ENCODE measurements at places on chromosomes 4 and X.

DNA sequence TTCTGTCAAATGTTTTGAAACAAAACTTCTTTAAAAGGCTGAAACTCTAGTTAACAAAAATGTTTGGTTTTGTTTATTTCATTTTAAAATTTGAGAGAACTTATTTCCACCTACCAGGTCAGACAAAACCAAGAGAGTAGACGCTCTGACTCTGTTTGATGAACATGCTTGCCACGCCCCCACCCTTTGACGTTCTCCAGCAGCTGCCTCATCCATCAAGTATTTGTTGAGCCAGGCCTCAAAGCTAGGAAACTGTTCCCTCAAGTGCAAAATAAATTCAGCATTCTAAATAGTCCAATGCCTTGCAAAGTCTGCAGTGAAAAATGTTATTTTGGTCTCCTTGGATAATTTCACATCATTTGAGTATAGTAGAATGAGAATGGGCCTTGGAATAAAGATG, 121.6 kb downstream of the GUCY2F start:
- DNase-seq, result no peak

- no peak for DNase-seq
Observed at GRCh38 chr4:84965553-84966381, 723 bp downstream of the WDFY3 start.

- no peak for DNase-seq
Observed at GRCh38 chr4:167587361-167587760, 353.1 kb upstream of the SPOCK3 start.

DNA sequence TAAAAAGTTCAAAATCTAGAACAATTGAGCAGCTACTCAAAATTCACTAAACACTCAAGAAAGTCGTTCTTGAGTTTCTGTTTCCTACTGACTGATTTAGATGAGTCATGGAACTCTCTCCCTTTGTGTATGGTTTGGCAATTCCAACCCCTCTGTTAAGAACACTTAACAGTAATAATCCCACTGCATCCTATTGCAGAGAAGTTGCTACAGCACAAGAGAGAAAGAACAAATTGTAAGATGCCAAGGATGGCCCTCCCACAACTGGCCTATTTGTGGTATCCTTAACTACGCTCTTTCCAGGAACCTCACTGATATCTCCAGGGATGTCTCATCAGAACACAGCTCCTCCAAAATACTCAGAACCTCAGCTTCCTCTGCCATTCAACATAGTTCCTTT, 701.8 kb upstream of the TENM3 start:
- DNase-seq, result no peak

- no peak for DNase-seq
Observed at GRCh38 chr4:124053872-124054538, 657.4 kb downstream of the SPRY1 start.

- DNase-seq, result no peak
Observed at GRCh38 chr4:32423267-32423666, 1703.1 kb downstream of the PCDH7 start.

GRCh38 chr4:113811359-113811758, 49.8 kb upstream of the CAMK2D start:
- DNase-seq, result no peak

DNA sequence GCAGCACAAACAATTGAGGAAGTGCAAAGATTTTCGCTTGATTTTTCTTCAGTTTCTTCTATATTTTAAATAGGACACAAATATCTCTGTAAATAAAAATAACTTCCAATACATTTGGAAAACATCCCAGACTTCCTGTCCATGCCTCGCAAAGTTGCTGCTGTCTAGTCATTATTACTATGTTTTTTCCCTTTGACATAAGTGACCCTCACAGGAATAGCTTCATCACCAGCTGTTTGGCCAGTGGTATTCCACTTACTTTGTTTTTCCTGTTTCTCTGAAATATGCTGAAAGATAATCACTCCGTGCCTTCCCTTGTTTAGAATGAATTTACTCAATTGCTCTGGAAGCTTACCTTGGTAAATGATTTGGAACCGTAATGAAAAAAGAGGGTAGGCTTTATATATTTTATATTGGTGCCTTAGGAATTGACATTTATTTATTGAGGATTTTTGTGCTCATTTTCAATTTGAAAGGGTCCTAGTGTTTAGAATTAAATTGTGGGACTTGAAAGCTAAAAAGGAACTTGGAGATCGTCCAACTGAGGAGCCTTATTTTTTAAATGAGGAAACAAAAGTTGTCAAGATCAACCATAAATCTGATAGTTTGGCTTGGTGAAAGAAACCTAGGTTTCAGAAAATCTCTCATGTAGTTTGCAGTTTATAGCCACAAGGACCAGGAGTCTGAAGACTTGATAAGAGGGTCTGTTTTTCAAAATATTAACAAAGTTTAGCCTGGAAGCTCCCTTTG, 65.6 kb downstream of the CDKL5 start:
- DNase-seq, result no peak

GRCh38 chr4:3775576-3775975, 9.4 kb downstream of the ADRA2C start:
- DNase-seq, result no peak

GRCh38 chr4:88457307-88458103, 586 bp downstream of the HERC5 start:
- peak; percentile 4 for DNase-seq

DNA sequence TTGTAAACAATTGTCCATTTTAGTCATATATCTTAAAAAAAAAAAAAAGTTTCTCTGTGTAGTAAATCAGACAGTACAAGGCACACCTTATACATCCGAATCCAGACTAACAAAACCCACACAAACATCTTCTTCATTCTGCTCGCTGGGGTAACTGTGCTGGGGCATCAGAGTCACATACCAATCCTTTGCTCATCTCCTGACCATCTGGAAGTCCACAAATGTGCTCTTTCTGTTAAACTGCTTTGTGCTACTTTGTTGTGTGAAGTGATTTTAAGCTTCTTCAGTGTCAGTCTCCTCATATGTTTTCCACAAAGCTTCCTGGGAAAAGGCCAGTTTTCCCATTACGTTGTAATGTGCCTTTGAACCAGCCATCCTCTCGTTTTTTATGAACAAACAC, 86.2 kb upstream of the CBR4 start:
- no peak for DNase-seq

- DNase-seq, result no peak
Observed at GRCh38 chr4:90375081-90375480, 247.9 kb downstream of the CCSER1 start.

DNA sequence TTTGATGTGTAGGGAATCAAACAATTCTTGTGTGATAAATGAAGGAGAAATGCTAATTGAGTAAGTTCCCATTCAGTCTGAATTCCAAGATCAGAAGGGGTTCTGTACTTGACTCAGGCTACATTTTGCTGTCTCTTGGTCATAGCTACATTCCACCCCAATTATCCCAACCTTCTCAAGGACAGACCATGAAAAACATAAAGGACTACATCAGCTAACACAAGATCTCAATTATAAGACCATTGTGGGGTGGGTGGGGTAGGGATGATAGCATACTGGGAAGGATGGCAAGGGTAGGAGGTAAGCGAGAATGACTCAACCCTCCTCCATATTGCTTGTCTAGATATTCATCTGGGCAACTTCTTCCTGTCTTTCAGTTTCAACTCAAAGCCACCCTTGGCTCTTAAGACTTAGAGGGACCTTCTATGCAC, 87.4 kb upstream of the ETNPPL start:
- no peak for DNase-seq

- DNase-seq, result peak; percentile 8
Observed at GRCh38 chr4:184648313-184649025, 778 bp downstream of the CASP3 start.

DNA sequence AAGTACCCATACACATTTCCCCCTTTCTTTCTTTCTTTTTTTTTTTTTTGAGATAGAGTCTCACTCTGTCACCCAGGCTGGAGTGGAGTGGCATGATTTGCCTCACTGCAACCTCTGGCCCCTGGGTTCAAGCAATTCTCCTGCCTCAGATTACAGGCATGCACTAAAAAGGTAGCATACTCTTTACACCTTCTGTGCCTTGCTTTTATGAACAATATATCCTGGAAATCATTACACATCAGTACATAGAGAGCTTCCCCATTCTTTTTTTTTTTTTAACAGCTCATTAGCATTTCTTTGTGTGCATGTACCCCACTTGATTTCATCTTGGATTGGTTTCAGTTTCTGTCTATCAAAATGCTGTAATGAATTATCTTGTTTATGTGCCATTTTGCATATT, 18.6 kb upstream of the HSD17B10 start:
- DNase-seq, result no peak

DNA sequence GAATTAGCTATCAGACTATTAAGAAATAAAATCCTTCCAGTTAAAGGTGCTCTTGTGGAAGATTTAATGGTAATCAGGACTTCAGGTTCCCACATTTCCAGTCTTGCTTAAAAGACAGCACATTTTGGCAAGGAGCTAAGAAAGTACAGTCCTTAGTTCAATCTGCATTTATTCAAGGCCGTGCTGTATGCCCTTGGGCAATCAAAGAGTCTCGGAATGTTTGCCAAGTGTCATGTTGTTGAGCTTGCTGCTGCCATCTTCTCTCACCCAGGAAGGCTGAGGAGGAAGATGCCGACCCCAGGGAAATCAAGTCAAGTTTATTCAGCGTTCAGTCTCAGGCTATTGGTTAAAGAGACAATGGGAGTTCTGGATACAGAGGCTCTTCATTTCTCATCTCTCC, 388.1 kb upstream of the IGFBP7 start:
- no peak for DNase-seq

DNA sequence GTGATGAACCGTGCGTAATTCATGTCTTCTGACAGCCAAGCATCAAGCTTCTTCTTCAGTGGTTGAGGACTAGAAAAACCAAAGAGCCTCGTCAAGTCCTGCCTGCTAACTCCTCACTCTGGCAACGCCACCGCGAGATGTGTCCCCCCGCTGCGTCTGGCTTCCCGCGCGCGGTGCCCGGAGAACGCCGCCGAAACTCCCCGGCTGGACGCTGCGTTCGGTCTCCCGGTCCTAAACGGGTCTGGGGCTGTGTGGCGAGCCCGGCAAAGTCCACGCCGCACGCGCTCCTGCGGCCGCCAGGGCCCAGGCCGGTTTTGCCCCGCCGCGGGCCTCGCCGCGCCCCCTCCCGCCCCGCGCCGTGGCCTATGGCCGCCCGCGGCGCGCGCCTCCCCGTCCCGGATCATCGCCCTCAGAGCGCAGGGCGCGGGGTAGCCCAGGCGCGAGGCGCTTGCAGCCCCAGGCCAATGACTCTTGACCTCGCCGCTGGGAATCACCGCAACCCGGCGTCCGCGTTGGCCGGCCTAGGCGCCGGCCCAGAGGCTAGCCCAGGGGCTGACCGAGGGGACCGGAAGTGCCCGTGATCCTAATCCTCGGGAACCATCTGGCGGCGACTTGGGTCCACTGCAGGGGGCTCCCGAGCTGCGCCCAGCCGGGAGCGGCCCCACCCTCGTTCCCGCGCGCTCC, at the start of gene AADAT:
Gene AADAT, minus strand, starts transcription at position 289 of the 684 bp plus-strand sequence. Its CDS starts 266 bp downstream, at position 23.
- no peak for DNase-seq

DNA sequence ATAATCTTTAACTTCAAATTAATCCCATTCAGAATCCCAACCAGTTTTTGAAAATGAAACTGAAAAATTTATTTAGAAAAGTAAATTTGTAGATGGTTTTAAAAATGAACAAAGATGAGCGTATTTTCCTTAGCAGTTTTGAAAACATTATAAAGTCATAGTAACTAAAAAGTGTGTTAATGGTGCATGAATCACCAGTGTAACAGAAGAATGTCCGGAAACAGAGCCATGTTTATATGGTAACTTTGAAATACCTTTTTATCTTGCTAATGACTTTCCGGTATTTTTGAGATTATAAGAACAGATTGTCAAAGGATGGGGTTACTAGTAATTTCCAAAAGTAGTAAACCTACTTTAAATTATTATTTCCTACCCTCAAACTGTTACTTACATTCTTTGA, 145.9 kb downstream of the IRS4 start:
- no peak for DNase-seq

- DNase-seq, result no peak
Observed at GRCh38 chrX:9597361-9598035, 132.6 kb downstream of the TBL1X start.

DNA sequence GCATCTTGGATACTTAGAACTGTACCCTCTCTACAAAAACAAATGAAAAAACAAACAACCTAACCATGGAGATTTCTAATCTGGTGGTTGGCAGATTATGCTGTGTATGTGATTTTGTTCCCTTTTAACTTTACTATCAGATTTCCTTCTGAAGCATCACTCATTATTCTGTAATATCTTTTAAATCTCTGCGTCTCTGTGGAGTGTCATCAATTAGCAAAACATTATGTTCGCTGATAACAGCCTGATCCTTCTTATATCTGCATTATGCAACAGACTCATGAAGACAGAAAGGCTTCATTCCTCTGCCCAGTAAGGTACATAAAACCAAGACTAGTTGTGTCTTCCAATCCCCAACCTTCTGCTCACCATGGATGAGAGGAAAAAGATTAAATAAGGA, 110.3 kb upstream of the PDE5A start:
- DNase-seq, result no peak

GRCh38 chrX:125175991-125176584, 143.6 kb upstream of the TEX13C start:
- no peak for DNase-seq

DNA sequence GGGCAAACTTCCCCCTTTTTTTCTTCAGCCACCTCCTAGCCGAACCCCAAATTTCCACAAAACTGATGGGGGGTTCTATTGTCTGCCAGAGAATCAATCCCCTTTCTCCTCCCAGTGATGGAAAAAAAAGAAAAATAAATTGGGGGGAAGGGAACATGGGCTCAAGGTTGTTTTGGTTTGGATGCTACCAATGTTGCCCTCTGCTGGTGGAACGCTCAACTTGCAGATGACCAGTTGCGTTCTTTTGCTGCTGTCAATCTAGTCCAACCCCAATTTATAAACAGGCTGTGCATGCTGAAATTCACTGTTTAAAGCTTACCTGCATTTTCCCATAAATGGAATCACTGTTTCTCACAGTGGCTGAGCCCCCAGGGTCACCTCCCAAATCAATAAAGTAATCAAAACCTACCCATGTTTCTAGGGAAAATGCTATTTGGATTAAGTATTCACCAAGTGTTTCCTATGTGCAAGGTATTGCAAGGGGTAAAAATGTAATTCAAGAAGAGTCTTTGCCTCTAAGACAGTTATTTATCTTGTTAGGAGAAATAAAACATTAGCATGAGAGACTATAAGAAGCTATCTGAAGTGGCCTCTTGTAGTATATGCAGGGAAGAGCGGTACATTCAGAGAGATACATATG, 116.7 kb upstream of the TMEM164 start:
- no peak for DNase-seq

DNA sequence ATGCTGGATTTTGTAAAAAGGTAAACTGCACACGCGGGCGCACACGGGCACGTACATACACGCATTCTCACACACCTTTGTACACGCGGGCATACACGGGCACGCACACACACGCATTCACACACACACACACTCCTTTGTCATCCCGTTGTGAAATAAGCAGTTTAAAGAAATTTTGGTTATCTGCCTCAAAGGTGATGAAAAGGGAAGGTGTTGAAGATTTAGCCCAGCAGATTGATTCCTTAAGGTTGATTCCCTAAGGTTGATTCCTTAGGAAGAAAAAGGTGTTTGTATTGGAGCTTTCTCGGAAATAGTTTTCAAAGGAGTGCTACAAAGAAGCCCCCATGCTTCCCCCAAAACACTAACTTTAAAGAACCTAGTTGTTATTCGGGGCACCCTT, 693 bp downstream of the ATP10D start:
- no peak for DNase-seq

Data from stimulated activated CD8-positive, alpha-beta memory T cell treated with anti-CD3 and anti-CD28 coated beads, Interleukin-4, amount 100 ng/mL, for 1 hour (primary cell).